ENCODE measurements at places on chromosomes 6 and 20.

- DNase-seq: no peak
Measured at GRCh38 chr6:52081237-52081636, 6.2 kb downstream of the PKHD1 start.

DNA sequence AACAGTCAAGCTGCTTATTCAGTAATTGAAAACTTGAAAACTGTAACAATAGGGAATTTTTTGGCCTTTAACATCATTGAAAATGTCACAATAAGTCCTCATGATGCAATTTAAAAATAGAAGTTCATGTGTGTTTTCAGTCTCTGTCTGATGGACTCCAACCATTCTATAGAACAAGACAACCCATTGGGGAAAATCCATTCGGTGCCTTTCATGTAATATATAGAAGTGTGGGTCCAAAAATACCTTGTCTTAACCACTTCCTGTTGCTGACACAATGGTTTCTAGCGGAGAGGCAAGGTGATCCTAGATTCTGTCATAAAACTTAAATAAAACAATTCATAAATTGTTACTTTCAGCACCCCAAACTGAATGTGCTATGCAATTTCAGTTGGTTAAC, 1131.3 kb upstream of the MAP3K7 start:
- DNase-seq: no peak

DNA sequence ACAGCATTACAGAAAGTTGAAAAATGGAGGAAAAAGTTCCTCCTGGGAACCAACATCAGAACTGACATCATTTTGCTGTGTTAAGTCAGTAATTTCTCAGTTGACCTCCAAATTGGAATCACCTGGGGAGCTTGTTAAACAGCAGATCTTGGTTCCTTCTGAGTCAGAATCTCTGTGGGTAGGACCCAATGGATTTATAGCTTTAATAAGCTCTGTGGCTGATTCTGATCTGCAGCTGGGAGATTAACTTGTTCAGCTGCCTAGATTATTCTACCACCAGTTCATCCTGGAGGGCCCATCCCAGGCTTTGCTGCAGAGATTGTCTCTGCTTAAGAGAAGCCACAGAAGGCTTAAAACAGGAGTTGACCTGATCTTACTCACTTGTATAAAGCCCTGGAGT, 90.7 kb upstream of the POPDC3 start:
- no peak for DNase-seq

DNA sequence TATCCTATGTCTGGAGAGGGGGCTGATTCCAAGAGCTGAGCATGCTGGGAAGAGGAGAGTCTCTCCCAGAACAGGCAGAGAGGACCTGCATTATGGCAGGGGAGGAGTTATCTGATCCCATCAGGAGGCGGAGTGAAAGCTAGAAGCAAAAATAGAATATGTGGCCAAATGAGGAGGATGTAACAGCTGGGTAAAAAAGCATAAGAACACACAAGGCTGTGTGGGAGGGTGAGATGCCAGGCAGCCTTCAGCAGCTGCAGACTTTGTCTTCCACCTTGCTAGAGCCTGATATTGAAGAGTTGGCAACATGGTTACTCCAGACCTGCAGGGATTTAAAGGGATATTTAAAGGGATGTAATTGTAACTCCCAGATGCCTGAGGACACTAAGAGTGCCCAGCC, 167.1 kb downstream of the PTPRT start:
- no peak for DNase-seq

GRCh38 chr6:137094411-137095008, 49.7 kb upstream of the IL20RA start:
- DNase-seq: no peak

DNA sequence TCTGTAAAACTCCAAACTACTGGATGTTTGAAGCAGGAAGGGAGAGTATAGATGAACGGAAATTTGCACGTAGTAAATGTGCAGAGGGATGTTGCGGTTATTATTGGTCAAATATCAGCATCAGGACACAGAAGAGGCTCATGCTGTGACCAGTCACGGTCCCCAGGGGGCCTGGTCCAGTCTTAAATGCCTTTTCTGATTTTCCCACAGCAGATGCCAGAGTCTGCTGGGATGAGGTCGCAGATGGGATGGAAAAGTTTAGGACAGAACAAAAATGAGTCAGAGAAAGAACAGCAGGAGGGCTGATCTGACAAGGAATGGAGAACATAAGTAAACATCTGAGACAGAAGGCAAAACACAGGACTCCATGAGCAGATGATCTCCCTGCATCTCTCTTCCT, 11.7 kb upstream of the SIRPG start:
- DNase-seq: no peak

All from activated CD8-positive, alpha-beta memory T cell treated with anti-CD3 and anti-CD28 coated beads, Interleukin-2, amount 50 U/mL, for 48 hours (primary cell).